ENCODE measurements at places on chromosomes 5 and 9.

GRCh38 chr9:14895806-14896205, 14.4 kb downstream of the FREM1 start:
- no peak for DNase-seq

DNA sequence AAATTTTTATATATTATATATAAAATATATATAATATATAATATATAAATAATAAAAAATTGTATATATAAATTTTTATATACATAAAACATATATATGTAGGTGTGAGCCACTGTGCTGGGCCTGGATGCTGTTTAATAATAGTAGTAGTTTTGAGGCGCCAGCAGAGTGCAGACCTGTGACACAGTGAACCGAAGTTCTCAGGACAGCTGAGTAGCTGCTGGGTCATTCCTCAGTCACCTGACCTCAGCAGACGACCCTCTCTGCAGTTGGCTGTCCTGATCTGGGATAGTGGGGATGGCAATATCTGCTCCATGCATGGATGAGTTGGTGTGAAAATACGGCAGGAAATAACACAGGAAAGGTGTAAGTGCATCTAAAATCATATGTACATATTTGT, 3.3 kb upstream of the SNX18 start:
- no peak for DNase-seq

GRCh38 chr5:34524123-34524522, 132.0 kb upstream of the RAI14 start:
- no peak for DNase-seq

GRCh38 chr5:53369681-53370080, 110.7 kb upstream of the FST start:
- no peak for DNase-seq

GRCh38 chr5:151093476-151093889, 12.6 kb upstream of the TNIP1 start:
- no peak for DNase-seq

DNA sequence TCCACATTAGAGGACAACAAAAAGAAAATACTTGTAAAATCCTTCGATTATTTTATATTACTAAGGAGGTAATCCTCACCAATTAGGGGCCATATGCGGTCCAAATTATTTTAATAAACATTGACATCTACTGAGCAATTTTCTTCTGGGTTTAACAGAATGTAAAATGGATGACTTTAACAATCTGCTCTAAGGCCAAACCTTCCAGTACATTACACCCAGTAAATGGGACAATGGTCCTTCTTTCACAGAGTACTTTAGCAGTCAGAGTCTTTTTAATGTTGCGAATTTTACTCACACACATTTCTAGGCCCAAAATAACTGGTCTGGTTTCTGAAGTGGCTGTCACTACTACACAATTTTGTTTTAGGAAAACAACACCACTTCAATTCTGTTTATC, 106.9 kb downstream of the TTC39B start:
- no peak for DNase-seq

GRCh38 chr9:95580812-95581761, 64.3 kb upstream of the PTCH1 start:
- no peak for DNase-seq

- DNase-seq, result no peak
Observed at GRCh38 chr5:164573397-164573796, 1068.0 kb downstream of the MAT2B start.

GRCh38 chr9:124780060-124780756, 3.3 kb downstream of the OLFML2A start:
- DNase-seq, result no peak

DNA sequence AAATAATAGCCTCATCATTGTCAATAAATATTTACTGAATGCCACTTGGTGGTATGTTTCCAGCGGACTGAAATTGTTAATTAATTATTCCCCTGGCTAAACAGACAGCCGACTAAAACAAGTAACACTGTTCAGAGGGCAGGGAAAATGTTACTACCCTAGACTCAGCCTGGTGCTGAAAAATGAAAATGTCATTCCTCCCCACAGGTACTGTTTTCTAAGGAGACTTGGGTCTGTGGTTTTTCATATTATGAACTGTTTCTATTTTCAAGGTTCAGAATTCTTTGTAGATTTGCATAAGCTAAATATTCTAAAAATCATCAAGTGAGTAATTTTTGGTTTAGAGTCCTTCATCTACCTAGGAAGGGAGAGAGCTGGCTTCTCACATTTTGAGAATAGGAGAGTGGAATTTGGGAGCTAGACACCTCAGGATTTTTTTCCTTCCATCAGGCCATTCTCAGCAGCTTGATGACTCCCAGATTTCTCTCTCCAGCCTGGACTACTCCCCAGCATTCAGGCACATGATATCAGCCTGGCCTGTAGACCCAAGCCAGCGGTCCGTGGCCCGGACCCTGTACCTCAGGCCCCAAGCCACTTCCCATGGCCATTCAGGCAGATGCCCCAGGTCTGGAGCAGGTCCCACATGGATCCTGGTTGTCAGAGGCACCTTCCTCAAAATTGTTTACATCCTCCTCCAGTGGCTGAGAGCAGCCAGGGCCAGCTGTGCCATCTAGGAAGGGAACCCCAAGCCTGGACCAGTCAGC, 24.4 kb downstream of the BHMT start:
- no peak for DNase-seq

DNA sequence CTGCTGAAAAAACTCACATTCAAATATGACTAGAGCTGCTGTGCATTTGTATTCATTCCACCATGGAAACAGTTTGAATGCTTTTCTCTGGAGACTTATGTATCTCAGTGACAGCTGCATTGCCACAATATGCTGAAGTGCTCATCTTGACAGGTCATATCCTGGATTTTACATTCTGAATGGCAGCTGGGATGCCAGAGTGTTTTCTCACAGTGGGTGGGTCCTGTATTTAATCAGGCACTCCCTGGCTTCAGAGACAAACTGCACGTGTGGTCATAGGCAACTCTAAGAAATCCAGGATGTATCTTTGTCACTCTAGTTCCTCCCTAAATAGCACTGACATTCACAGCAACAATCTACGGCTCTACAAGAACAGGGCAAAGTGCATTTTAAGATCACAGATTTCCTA, 75.6 kb downstream of the ST8SIA4 start:
- no peak for DNase-seq

GRCh38 chr5:96780626-96781025, 27.1 kb downstream of the ERAP1 start:
- no peak for DNase-seq

DNA sequence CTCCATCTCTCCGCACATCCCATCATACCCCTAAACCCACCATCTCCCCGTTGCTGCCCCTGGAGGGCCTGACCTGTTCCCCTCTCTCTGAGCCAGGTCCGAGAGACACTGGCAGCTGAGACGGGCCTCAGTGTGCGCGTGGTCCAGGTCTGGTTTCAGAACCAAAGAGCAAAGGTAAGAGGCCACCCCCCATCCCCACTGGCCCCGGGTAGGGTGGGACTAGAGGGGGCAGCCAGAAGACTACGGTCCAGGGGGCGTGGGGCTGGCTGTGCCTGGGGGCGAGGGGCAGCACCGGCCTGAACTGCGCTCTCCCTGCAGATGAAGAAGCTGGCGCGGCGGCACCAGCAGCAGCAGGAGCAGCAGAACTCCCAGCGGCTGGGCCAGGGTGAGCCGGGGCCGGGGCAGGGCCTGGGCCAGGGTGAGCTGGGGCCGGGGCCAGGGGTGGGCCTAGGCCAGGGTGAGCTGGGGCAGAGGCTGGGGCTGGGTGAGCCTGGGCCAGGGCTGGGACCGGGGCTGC, 79.8 kb downstream of the LMX1B start:
- no peak for DNase-seq

DNA sequence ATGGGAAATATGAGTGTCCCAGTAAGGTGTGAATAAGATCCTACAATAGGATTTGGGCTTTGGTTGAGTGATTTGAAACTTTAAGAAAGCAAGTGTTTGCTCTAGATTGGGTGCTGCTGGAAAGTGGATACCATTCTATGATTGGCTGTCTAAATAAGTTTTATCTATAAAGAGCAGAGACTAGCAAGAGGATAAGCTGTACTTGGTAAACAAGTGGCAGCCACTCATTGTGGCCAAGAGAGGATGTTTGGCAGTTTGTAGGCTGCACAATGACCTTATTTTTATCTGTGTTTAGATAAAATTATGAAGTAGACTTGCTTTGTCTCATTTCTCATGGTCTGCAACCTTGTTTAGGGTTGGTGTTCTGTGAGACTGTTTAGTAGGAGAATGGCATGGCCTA, 341.6 kb upstream of the PIK3R1 start:
- DNase-seq, result no peak

GRCh38 chr5:12883395-12883794, 979.1 kb upstream of the CTNND2 start:
- DNase-seq, result no peak

GRCh38 chr5:61327760-61328753, 4.0 kb upstream of the ZSWIM6 start:
- DNase-seq, result peak; percentile 70

- no peak for DNase-seq
Observed at GRCh38 chr9:104779334-104779733, 15.4 kb downstream of the NIPSNAP3B start.

DNA sequence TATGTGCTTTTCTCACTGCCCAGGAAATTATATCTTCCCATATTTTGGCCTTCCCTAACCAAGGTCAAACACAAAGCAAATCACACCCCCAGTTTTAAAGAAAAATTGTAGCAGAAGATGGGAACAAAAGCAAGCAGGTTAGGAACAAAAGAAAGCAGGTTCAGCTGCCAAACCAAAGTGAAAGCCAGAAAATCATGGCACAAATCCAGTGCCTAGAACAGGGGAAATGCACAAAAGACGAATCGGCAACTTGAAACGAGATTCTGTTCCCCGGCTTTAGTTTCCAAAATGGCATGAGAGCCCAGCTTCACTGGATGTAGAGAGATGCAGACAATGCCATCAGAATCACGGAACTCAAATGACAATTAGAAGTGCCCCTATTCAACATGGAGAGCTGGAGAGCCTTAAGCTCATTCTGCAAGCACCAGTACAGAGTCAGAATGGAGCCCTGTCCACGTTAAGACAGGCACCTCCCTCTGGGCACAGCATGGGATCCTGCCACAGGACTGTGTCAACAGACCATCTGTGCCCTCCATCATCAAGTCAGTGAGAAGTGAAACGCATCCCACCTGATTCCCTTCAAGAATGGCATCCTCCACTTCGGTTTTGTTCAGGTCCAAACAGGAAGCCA, 13.8 kb downstream of the DNAH5 start:
- DNase-seq, result no peak

- DNase-seq, result no peak
Observed at GRCh38 chr9:68640421-68641089, 64.5 kb upstream of the PIP5K1B start.

DNA sequence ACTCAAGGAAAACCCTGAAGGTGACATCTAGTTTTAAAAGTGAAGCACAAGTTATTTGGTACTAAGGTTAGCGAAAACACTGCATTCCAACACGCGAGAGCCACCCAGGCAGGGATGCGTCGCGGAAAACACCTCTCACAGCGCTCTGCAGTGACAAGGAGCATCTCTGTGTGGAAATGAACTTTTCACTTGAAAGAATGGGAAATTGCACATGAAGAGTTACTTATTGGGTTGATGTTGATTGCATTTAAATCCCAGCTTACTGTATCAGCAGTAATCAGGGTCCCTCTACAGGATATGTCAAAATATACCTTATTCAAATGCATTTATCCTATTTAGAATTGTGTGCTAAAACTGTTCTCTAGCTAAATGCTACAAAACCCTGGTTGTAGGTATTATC, 144.4 kb downstream of the BNC2 start:
- DNase-seq, result no peak

DNA sequence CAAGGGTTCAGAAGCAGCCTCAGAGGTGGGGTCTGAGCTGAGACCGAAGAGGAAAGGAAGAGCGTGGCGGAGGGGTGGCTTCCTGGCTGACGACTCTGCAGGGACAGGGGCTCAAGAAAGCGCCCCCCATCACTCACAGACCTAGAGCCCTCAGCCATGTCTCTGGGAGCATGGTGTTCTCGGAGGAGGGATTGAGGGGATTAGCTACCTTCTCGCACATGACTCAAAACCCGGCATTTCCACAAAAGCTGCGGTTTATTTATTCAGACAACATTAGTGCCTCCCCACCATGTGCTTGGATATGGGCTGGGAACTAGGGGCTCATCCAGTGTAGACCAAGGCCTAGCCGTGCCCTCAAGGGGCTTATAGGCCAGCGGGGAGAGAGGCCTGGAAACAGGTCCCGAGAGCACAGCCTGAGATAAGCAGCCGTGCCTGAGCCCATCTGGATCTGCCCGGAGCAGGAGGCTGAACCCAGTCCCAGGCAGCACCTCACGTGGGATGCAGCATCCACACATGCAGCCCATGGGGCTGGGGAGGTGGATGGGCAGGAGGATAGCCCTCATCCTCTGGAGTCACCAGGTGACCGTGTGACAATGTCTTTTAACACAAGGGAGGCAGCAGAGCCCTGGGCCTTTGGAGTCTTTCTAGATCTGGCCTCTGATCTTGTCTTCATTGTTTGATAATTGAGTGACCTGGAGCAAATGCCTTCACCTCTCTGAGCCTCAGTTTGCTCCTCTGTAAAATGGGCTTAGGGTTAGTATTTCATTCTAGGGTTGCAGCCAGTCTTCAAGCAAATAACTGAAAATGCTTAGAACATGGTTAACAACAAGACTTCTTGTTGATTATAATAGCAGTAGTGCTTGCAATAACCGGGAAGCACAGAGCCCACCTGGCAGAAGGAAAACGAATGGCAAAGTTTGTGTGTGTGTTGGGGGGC, 878 bp upstream of the HMCN2 start:
- no peak for DNase-seq

GRCh38 chr5:168724227-168724626, 145.1 kb upstream of the PANK3 start:
- no peak for DNase-seq

DNA sequence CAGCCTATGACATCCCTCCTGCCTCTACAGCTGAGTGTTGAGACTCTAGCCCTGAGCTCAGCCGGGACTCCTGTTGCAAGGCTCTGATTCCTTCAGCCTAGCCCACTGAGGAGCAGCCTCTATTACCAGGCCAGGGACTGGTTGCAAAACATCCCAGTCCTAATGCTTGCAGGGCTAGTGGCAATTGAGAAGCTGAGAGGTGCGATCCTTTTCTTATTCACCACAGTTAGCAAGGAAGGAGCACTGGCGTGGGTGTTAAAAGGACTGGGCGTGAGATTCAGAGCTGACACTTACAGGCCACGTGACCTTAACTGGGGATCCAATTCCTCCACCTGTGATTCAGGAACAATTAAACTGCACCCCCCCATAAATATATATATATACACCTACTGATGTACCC, 58.8 kb downstream of the GARNL3 start:
- DNase-seq, result no peak

GRCh38 chr5:132020568-132021339, 9.3 kb upstream of the ACSL6 start:
- DNase-seq, result no peak

GRCh38 chr5:27318701-27319100, 280.3 kb upstream of the CDH9 start:
- no peak for DNase-seq

Data from stimulated activated effector memory CD8-positive, alpha-beta T cell treated with anti-CD3 and anti-CD28 coated beads, Interleukin-12 subunit alpha, Interleukin-12 subunit beta, amount 100 ng/mL, for 72 hours (primary cell).